ENCODE measurements at places on chromosomes 3 and 15.

DNA sequence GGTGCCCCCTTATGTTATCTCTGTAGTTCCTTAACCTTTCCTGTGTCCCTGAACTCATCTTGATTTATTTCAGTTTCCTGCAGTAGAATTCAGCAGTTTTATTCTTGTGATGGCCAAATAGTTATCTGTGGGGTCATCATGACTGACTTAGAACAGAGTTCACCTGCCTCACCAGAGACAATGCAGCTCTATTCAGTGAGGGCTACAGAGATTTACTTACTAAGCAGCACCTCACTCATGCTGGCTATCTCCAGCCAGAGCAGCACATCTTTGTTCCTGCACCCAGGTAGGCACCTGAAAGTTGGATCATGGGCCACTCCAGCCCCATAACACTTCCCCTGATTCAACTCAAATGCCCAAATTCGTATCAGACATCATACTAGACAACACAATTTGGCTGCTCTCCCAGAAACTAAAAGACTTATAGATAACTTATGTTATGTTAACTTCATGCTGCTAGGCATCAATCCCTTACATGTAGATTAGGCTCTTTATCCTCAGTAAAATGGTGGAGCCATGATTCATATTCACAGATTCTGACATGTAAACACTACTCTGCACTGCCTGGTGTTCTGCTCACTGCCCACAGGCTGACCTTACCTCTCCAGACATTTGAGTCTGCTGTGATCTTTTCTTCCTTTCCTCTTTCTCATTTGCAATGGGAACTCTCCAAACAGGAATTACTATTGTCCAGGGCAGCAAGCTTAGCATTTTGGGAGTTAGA, 9.3 kb upstream of the GOLGB1 start:
- no peak for DNase-seq

DNA sequence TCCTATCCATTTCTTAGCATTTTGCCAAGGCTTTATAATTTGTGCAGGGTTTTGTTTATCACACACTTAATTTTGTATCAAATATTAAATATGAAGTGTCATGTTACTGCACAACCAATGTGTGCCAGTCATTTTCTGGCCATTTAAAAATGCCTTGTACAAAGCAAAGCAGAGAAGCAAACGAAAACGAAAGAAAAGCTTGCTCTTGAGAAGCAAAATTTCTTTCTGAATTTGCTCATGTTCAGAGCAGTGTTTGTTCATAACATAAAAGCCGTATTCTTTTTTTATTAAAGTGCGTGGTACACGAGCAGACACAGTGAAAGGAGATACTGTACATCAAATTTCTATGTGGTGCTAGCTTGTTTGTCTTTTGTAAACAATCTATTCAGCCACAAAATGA, 792.6 kb downstream of the NAALADL2 start:
- no peak for DNase-seq

GRCh38 chr3:20760981-20761380, 575.0 kb upstream of the SGO1 start:
- DNase-seq, result no peak

- DNase-seq, result no peak
Measured at GRCh38 chr3:157103280-157103679, 56.7 kb downstream of the CCNL1 start.

GRCh38 chr3:50156549-50157493, 1.7 kb downstream of the SEMA3F start:
- DNase-seq, result no peak

- DNase-seq, result no peak
Measured at GRCh38 chr3:5479229-5479799, 291.8 kb downstream of the EDEM1 start.

GRCh38 chr3:57803647-57804081, 47.6 kb downstream of the SLMAP start:
- peak; percentile 91 for DNase-seq

GRCh38 chr3:186532598-186533072, 11.5 kb downstream of the CRYGS start:
- DNase-seq, result no peak

- DNase-seq, result no peak
Measured at GRCh38 chr3:127870156-127870555, 44.9 kb upstream of the KBTBD12 start.

- DNase-seq, result no peak
Measured at GRCh38 chr3:157355276-157355675, 81.4 kb upstream of the PTX3 start.

GRCh38 chr3:65831733-65832425, 206.8 kb downstream of the MAGI1 start:
- no peak for DNase-seq

Data from keratinocyte (primary cell).